NCI-H1092 treated with DMSO at 0.1 percent for 48 hours (cell line): ENCODE measurements at places on chromosomes 5 and 9.

DNA sequence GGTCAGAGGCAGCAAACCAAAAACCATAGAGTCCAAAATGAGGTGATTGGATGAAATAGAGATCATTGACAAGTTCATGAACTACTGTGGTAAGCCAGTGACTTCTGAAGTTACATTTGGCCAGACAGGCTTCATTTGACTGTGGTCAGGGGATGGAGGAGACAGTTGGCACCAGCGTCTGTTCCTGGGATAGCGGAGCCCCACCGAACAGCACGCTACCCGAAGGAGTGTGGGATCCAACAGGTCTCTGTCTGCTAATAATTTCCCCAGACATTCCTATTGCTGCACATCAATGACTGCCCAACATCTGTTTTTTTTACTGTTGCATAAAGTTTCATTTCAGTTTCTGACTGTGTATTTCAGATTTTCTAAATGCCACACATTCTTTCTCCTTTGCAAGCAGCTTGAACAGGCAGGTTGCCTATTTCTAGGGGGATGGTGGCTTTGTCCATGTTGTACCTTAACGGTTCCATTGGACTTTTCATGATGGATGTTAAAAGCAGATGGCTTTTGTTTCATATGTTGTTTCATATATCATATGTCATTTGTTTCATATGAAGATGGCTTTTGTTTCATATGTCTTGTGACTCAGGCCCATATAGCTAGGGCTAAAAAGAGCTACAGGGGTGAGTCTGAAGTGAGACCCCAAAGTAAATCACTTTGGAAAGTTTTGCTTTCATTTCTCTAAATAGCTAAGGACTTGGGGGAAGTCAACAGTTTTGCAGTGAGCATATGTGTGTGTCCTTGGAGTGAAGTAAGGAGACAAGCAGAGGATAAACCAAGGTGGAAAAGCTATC, 180.8 kb downstream of the GOLPH3 start:
- DNase-seq = no peak

- DNase-seq = no peak
Observed at GRCh38 chr5:119070578-119070827, 384 bp upstream of the DMXL1 start.

GRCh38 chr5:128192368-128192767, 108.8 kb downstream of the SLC12A2 start:
- no peak for DNase-seq

- DNase-seq = no peak
Observed at GRCh38 chr5:34516686-34517085, 139.4 kb upstream of the RAI14 start.

DNA sequence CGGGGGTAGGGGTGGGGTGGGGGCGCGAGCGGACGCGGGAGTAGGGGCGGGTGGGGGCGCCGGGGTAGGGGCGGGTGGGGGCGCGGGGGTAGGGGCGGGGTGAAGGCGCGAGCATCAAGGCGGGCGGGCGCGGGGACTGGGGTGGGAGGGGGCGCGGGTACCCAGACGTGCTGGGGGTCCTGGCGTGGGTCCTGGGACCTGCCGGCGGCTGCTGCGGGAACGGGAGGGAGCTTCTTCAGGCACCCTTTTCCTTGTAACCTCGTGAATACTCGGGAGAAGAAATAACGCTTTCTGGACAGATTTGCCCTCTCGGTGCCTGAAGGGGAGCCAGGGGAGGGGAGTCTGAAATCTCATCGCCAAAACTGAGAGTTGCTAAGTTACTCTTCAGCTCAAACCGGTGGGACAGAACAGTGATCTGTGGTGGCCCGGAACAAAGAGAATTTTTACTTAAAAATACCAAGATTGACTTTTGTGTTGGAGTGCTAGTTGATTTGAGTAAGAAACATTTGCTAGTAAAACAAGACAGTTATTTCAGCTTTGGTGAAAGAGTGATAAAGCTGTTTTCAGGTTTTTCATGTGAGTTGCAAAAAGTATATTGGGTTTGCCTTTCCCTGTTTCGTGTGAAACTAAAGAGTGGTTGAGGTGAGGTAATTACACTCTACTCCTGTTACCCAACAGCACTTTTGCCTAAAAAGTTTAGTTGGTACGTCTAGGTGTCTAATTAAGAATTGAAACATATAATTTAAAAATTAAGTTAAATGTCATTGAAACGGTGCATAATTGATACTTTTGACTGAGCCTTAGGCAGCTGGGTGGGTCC, 643 bp downstream of the PLEKHG4B start:
- no peak for DNase-seq

- DNase-seq = no peak
Observed at GRCh38 chr9:96084331-96084734, 208.8 kb downstream of the ERCC6L2 start.

DNA sequence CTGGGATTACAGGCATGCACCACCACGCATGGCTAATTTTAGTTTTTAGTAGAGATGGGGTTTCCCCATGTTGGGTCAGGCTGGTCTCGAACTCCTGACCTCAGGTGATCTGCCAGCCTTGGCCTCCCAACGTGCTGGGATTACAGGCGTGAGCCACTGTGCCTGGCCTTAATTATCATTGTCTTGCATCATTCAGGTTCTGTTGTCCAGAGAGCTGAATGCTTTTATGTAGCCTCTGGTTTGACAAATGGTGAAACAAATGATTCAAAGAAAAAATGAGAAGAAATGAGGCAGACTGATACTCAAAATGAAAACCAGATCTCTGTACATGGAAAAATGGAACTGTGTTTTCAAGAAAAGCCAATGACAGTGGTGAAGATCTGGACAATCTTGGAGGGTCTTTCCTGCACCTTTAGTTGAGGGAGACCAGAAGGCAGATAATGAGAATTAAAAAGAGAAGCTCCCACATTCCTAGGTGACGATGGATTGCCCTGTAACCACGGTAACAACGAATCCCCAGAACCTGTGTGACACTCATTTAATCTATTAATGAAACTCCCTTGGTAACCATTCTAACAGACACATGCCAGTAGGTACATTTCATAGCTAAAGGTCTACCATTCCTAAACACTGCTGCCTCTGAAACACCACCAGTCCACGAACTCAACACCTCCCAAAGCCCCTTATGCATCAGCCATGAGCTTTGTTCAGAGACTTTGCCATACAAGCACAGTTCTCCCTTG, 1.6 kb downstream of the TEX48 start:
- no peak for DNase-seq

DNA sequence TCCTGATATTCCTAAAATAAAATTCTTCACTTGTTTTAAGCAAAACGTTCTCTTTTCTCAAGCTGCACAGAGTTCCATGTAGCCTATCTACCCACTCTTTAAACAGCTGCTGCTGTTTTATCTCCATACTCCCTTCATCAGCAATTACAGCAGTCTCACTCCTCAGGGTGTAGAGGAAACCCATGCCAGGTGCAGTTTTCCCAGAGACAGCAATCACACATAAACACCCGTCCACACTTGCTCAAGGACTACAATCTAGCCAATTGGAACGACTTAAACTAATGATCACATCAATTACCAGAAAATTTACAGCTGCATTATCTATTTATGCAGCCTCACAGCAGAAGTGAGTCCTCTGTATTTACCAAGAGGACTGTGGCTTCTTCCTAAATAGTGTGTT, 141.7 kb downstream of the HTR1A start:
- no peak for DNase-seq

- no peak for DNase-seq
Observed at GRCh38 chr5:6838736-6839135, 125.5 kb downstream of the TENT4A start.

- DNase-seq = no peak
Observed at GRCh38 chr5:90626493-90626892, 67.9 kb downstream of the ADGRV1 start.

DNA sequence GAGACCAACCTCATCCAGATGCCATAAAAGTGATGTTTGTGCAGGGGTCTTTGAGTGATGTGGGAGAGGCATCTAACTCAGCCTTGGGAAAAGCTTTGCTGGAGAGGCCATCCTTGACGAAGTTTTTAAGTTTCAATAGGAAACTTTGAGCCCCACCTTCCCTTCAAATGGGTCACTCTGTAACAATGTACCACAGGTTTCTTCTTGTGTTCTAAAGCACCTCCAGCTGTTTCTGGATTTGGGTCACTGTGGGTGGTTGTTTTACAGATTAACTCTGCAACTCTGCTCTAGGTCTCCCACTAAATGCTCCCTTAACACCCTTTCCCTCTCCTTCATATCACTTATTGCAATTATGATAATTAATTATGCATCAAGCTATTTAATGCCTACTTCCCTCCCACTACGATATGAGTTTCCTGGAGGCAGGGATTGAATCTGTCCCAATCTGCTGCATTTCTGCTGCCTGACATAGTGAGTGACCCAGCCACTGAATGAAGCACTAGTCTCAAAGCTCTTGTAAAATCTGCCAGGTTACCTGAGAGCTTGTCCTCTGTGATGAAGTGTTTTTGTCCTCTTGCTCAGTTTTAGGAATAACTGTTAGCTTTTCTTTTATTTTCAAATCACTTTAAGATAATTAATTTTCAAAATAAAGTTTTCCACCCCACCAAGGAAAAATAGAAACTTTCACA, 60.5 kb upstream of the PUM3 start:
- no peak for DNase-seq

DNA sequence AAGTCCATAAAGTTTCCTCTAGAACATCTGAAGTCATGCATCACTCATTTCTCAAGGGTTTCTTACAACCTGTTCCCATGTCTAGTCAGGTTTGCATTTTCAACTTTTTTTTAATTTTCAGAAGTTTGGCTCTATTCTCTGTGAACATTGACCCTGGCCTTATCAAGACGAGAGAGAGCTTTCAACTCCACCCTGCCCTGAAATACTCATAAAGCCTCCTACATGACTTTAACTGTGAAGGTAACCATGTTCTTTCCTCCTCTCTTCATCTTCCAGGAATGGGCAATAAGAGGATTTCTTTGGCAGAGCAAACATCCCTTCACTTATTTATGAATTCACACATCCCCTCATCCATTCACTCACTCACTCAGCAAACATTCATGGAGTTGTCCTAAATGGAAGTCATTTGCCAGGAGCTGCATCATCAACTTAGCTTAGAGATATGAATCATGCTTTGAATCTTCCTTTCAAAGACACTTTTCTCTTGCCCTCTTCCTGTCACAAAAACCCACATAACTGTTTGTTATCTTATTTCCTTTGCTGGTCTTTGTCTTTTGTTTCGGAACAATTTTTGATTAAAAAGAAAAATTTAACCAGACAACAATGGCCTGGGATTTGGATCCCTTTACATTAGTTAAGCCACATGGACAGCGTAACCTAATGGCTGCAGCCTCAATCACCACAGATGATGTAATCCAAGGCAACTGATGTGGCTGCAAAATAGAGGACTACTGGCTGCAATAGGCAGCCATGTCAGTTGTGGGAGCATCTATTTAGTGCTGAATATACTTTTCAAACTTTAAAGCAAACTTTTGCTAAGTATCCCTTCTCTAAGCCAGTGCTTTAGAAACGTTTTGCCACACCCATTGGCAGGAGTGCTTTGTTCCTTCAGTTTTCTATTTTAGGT, 43.0 kb upstream of the GNAQ start:
- DNase-seq = no peak

- DNase-seq = no peak
Observed at GRCh38 chr5:59133764-59134261, 550.9 kb downstream of the RAB3C start.

DNA sequence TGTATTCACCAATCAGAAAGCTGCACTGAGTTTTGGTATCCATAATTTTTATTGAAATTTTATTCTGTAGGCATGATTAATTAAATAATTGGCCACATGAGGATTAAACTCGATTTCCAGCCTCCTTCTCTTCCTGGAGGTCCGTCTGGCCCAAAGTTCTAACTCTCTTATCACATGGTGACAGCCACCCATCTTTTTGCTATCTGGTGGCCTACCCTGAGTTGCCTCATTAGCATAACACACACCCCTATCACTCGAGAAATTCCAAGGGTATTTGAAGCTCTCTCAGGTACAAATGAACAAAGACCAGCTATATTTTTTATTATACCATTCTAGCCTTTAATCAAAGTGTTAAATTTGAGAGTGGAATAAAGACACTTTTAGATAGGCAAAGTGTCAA, 57.7 kb downstream of the APC start:
- no peak for DNase-seq

DNA sequence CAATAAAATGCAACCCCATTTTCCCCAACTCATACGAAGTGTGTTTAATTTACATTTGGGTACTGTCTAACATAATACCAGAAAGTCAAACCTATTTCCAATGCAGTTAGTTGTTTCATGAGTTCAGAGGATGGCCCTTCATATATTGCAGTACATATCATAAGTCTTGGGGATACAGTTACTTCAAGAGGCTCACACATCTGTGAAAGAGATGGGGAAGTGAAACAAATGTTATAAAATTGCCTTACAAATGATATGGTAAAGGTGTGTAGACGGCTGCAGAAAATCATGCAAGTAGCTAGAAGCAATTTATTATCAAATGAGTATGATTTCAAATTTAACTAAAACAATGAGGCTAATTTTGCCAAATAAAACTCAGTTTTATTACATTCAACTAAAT, 219.0 kb upstream of the CDH12 start:
- no peak for DNase-seq

DNA sequence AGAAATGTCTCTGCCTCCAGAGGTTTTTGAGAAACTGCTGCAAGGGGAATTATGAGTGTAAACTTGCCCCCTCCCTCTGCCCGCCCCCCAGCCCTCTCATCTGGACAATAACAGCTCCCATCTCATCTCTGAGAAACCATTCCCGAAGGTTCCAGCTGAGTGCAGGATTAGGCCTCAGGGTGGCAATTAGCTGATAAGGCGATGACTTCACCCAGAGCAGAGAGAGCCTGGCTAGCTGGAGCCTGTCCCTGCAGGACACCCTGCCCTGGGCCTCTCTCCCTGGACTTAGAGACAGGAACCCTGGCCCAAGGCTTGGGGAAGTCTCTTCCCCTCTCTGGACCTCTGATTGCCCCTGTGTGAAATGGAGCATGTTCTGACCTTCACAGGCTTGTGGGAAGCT, 45.7 kb upstream of the HAND1 start:
- DNase-seq = no peak

DNA sequence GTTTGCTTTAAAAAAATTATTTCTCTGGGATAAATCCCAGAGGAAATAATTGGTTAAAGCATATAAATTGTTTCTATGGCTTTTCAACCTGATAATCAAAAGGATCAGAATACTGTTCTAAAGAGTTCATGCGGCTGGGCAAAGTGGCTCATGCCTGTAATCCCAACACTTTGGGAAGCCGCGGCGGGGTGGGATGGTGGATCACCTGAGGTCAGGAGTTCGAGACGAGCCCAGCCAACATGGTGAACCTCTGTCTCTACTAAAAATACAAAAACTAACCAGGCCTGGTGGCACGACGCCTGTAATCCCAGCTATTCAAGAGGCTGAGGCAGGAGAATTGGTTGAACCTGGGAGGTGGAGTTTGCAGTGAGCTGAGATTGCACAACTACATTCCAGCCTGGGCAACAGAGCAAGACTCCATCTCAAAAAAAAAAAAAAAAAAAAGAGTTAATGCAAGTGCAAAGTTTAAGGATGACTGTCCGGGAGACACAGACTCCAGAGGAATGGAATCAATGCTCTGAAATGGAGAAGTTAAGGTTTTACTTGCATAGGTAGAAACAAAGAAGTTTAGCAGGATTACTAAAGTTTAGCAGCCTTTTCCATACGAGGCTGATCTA, 16.6 kb upstream of the GRHPR start:
- no peak for DNase-seq
